ENCODE measurements at places on chromosomes 5 and 9.

DNA sequence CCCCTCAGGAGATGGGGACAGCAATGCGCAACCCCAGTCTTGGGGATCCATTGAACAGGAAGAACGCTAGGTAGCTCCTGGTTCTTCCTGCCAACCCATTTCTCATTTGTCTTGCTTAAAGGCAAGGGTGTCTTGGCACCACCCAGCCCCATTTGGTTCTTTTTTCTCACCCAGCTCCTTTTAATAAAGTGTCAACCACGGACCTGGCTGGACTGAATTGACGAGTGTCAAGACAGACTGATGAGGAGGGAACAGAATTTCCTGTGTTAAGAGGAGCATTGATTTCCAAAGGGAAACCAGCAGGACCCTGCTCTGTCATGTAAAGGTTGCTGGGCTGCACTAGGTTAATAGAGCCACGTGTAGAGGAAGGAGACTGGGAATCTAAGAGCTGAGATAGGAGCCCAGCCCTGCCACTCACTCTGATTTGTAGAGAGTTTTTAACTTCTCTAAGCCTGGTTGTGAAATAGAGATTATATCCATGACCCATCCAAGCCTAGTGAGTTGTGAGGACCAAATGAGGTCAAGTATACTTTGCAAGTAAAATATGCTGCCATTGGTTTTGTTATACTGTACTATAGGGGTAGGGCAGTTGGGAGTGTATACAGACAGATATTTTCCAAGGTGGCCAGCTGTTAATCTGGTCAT is 33.7 kb downstream of the OSTF1 start:
- DNase-seq: no peak

- DNase-seq: no peak
These were observed 43.5 kb upstream of the FABP6 start for GRCh38 chr5:160185626-160186360.

DNA sequence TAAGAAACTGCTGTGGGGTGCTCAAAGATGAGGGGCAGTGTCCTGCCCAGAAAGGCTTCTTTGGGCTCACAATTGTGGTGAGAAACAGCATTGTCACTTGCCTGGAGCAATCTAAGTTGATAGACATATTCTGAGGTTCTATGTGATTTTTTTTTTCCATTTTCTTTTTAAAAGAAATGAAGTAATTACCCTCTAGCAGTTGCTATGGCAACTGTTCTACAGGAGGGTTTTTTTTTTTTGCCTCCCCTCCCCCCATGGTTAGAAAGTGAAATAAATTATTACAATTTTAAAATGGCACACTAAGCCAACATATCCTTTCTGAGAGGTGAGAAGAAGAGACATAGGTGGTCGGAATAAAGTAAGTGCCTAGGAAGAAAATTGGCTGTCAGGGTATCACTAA is 127.0 kb downstream of the UNC13B start:
- DNase-seq: no peak

- DNase-seq: no peak
These were observed 55.2 kb upstream of the STK32A start for GRCh38 chr5:147179562-147180147.

Measured in HL-60 (cell line).